ENCODE measurements at places on chromosomes 16 and 17.

DNA sequence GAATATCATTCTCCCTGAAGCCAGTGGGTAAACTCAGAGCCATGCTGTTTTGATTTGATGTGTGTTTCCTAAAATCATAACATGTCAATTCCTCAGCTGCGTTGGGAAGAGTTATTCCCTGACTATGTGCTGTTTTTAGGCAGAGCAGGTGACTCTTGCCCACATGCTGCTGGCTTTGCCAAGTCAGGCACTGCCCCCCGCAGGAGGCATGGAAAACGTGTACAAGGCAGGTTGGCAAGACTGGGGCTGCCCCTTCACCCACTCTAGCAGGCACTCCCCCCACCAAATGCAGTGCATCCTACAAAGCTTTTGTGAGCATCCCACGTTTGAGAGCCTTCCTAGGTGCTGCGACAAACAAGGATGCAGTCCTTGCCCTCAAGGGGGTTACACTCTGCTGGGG, 38.3 kb upstream of the NAT9 start:
- DNase-seq: no peak

GRCh38 chr16:23163921-23164320, 14.7 kb upstream of the USP31 start:
- no peak for DNase-seq

DNA sequence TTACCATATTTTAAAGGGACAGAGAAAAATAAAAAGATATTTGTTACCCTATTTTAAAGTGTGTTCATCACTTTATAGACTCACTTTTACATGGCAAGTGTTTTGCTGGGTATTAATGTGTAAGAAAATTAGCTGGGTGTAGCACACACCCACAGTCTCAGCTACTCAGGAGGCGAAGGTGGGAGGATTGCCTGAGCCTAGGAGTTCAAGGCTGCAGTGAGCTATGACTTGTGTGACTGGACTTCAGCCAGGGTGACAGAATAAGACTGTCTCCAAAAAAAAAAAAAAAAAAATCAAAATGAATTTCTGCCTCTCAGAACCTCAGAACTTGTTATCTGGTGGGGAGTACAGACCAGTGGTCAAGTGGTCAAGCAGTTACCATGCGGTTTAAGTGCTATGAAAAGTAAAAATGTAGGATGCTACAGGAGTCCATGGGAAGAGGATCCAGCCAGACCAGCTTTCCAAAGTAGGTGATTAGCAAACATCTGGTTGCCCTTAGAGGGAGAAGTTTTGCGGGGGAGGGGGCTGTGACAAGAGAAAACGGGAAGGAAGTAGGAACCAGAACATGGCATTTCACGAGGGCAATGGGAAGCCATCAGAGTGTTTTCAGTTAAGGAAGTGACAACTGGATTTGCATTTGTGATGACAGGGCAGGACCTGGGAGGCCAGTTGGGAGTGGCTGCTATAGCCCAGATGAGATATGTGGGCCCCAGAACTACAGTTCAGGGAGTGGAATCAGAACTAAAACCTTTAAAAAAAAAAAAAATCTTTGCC, 13.9 kb downstream of the CNEP1R1 start:
- DNase-seq: no peak

GRCh38 chr17:34549966-34550365, 29.4 kb upstream of the TMEM132E start:
- DNase-seq: no peak

GRCh38 chr16:77912617-77913016, 109.7 kb upstream of the CLEC3A start:
- no peak for DNase-seq

GRCh38 chr17:75592348-75593020, 4.9 kb downstream of the MYO15B start:
- DNase-seq: no peak

- DNase-seq: no peak
These were observed 15.0 kb upstream of the CPD start for GRCh38 chr17:30363715-30364202.

GRCh38 chr16:4612474-4612931, 2.2 kb downstream of the UBALD1 start:
- DNase-seq: no peak

- peak; percentile 3 for DNase-seq
These were observed 4.0 kb downstream of the SLC35B1 start for GRCh38 chr17:49703557-49704277.

GRCh38 chr16:50160495-50161164, 7.5 kb downstream of the TENT4B start:
- DNase-seq: no peak

DNA sequence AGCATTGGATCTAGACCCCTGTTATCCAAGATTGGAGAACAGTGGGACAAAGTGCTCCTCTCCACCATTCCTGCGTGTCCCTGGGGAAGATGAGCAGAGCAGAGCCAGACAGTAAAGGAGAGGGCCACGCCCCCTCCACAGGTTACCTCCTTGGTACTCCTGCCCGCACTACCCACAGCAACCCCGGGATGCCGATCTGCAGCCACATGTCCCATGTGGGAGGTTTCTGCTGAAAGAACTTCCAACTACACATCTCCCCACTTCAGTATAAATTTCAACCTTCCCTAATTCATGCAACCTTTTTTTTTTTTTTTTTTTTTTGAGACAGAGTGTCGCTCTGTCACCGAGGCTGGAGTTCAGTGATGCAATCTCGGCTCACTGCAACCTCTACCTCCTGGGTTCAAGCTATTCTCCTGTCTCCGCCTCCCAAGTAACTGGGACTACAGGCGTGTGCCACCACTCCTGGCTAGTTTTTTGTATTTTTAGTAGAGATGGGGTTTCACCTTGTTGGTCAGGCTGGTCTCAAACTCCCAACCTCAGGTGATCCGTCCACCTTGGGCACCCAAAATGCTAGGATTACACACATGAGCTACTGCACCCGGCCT, 2.3 kb downstream of the RAB37 start:
- no peak for DNase-seq

GRCh38 chr17:81416612-81417011, 21.4 kb downstream of the BAHCC1 start:
- DNase-seq: no peak

- DNase-seq: no peak
These were observed 166.6 kb downstream of the PHKB start for GRCh38 chr16:47627721-47628120.

GRCh38 chr17:47708864-47709541, 15.0 kb downstream of the TBKBP1 start:
- no peak for DNase-seq

DNA sequence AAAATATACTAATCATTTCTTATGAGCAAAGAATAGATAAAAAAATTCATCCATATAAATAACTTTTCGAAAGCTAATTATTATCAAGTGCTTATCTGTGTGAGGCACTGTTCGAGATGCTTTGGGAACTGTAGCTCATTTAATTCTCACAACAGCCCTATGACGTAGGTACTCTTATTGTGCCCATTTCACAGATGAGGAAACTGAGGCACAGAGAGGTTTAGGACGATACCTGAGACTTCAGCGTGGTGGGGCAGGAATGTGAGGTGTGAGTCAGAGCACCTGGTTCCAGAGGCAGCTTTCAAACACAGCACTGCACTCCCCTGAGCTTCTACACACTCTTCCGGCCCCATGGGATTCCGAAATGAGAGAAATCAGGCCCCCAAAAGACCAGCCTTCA, 185.8 kb upstream of the HSBP1 start:
- DNase-seq: no peak

- no peak for DNase-seq
These were observed 8.4 kb downstream of the PMP22 start for GRCh38 chr17:15256689-15257088.

- no peak for DNase-seq
These were observed 7.8 kb downstream of the NR1D1 start for GRCh38 chr17:40092581-40092980.

GRCh38 chr17:27323538-27324215, 29.8 kb downstream of the WSB1 start:
- DNase-seq: no peak

DNA sequence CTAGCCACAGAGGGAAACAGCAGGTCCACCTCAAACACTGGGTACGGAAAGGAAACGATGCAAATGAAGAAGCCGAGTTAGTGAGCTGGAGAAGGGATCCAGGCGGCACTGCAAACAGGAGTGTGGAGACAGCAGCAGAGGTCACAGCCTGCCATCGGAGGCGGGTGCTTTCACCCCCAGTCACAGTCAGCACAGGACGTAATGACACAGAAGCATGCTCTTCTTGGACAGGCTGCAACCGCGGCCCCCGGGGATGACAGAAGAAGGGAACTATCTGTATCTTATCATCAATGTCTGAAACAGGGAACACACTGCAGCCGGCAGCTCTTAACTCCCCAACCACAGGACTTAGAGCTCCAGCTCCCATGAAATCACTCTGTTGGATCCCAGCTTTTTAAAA, 16.1 kb upstream of the SLC38A8 start:
- DNase-seq: no peak

- DNase-seq: no peak
These were observed 109.9 kb downstream of the SDK2 start for GRCh38 chr17:73534209-73534909.

DNA sequence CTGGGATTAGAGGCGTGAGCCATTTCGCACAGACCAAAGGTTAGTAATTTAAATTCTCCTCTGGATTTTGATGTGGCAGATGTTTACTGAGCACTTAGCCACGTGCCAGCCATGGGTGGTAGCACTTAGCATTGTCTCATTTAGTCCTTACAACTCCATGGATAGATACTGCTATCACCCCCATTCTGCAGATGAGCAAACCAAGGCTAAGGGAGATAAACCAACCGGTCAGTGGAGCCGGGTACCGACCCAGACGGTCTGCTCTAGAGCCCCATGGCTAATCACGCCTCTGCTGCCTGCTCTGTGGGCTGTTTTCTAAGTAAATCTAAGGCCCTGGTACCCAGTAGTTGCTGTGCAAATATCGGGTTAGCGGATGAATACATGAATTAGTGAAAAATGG, 12.6 kb upstream of the ADGRG1 start:
- no peak for DNase-seq

DNA sequence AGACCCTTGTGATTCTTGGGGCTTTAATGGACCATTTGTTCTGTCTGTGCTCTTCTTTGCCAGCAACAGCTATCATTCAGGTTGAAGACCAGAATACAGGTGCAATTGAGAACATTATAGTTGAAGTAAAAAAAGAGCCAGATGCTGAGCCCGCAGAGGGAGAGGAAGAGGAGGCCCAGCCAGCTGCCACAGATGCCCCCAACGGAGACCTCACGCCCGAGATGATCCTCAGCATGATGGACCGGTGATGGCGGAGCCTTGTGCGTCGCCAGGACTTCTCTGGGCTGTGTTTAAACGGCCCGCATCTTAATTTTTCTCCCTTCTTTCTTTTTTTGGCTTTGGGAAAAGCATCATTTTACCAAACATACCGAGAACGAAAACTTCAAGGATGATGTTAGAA, 7.3 kb upstream of the CARMIL2 start:
- DNase-seq: no peak

DNA sequence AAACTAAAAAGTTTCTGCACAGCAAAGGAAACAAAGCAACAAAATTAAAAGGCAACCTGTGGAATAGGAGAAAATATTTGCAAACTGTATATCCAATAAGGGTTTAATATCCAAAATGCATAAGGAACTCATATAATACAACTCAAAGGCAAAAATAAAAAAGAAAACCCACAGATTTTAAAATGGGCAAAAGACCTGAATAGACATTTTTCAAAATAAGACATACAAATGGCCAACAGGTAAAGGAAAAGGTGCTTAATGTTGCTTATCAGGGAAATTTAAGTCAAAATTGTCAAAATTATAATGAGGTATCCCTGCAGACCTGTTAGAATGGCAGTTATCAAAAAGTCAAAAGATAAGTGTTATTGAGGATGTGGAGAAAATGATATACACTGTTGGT, 133.5 kb upstream of the CACNG5 start:
- no peak for DNase-seq

- peak; percentile 17 for DNase-seq
These were observed 88.7 kb downstream of the AXIN2 start for GRCh38 chr17:65472666-65473309.

DNA sequence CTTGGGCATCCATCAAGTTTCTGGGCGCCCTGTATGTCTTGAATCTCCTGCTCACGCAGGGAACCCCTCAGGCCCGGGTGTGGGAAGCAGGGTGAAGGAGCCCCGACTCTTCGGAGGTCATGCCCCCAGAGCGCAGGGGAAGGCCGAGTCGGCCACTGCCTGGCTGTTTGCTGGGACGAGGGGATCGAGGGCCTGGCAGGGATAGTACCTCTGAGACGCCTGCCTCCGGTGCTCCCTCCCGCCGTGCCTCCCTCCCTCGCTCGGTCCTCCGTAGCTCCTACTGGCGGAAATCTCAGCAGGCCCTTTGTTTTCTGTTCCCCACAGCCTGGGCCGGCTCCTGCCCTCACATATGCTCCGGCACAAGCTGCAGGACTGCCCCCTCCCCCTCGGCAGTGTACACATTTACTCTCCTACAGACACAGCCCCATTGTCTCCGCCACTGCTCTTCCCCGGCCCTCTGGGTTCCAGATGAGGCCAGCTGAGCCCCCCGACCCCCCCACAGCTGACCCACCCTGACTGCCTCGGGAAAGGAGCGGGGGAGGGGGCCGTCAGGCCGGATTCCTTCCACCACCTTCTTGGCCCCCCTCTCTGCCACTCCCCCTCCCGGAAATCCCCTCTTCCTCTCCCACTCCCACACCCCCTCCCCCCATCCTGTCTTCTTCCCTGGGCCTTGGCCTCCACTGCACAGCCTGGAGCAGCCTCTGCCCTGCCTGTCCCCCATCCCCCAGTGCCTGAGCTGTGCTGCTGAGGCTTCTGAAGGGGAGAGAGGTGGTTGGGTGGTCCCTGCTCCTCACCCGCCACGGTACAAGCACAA, 1.4 kb downstream of the TRAF4 start:
- no peak for DNase-seq

GRCh38 chr16:73775841-73776388, 520.7 kb upstream of the PSMD7 start:
- no peak for DNase-seq
